HFF-Myc (cell line): ENCODE measurements at places on chromosomes 16 and 17.

DNA sequence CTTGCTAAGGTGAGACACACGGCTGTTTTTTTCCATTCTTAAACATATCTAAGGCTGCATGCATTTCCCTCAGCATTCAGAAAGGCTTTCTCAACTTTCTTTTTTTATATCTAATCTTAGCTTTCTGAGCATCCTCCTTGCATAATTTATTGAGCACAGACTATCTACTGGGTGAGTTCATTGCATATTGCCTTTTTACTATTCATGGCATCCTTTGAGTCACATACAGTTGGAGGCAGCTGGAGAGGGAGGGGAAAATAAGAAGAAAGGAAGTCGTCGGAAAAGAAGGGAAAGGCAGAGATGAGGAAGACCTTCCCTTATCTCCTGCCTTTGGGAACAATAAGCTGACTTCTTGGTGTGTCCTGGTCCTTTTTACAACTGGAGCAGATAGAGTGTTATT is 468.3 kb downstream of the SLC39A11 start:
- no peak for DNase-seq

GRCh38 chr17:77822302-77823030 is 136.0 kb upstream of the TNRC6C start:
- DNase-seq = no peak

- no peak for DNase-seq
Measured at GRCh38 chr17:64216338-64217248, 46.5 kb downstream of the TEX2 start.

- no peak for DNase-seq
Measured at GRCh38 chr16:27341549-27341948, 27.8 kb downstream of the IL4R start.

DNA sequence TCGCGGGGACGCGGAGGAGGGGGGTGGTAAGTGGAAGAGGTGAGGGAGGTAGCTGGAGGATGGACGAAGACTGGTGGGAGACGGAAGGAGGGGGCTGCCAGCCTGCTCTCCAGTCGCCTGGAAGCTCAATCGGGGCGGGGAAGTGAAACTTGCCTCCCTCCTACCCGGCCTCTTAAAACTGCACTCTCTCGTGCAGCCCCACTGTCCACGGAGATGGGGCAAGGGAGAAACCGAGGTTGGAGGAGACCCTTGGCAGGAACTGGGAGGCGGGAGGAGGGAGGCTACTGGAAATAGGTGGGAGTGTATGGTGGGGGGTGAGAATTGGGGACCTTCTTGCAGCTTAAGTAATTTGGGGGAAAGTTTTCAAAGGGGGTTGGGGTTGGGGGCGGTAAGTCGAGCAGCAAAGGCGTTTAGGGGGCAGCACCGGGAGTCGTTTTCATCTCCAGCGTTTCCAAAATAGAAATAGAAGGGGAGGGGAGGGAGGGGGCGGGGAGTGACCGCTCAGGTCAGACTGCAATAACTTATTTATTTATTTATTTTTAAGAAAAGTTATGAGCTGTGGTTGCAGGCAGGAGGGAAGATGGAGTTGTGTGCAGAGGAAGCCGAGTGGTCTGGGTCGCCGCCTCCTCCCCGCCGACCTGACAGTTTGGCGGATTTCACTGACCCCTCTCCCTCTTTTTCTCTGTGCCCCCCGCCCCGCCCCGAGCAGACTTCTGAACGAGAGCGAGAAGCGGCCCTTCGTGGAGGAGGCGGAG is 1.4 kb downstream of the SOX9 start:
- no peak for DNase-seq

DNA sequence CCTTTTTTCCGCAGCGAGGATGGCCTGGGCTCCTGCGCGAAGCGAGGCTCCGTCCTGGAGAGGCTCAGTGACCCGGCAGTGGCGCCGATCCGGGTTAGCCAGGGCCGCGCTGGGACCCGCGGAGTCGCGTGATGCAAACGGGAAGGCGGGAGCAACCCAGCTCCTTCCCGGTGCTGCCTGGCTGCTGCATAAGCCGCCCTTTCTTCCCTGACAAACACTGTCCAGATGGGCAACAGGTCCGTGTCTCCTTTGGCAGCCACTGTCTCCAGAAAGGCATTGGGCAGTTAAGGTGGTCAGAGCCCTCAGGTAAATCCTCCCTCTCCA is 21.8 kb upstream of the ZNHIT3 start:
- DNase-seq = no peak

- no peak for DNase-seq
Measured at GRCh38 chr16:31505483-31505882, 2.7 kb downstream of the RUSF1 start.

- DNase-seq = no peak
Measured at GRCh38 chr16:53904533-53904932, 200.6 kb downstream of the FTO start.

DNA sequence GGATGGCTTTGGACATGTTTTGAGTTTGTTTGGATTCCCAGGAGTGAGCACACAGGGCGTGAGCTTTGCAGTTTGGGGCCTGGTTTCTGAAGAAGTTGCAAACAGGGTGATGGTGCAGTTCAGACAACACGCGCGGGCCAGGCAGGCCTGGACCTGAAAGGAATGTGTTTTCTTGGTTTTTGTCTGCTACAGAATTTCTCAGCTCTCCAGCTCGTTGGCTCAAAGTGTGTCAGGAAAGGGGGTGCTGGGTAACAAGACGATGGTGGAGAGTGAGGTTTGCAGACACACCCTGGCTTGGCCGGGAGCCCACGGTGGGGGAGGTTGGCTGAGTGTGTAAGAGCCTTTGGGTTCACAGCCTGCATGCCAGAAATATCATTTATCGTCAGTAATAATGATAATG is 82.3 kb downstream of the CMIP start:
- DNase-seq = no peak

GRCh38 chr16:85105475-85105874 is 6.8 kb downstream of the CIBAR2 start:
- no peak for DNase-seq

DNA sequence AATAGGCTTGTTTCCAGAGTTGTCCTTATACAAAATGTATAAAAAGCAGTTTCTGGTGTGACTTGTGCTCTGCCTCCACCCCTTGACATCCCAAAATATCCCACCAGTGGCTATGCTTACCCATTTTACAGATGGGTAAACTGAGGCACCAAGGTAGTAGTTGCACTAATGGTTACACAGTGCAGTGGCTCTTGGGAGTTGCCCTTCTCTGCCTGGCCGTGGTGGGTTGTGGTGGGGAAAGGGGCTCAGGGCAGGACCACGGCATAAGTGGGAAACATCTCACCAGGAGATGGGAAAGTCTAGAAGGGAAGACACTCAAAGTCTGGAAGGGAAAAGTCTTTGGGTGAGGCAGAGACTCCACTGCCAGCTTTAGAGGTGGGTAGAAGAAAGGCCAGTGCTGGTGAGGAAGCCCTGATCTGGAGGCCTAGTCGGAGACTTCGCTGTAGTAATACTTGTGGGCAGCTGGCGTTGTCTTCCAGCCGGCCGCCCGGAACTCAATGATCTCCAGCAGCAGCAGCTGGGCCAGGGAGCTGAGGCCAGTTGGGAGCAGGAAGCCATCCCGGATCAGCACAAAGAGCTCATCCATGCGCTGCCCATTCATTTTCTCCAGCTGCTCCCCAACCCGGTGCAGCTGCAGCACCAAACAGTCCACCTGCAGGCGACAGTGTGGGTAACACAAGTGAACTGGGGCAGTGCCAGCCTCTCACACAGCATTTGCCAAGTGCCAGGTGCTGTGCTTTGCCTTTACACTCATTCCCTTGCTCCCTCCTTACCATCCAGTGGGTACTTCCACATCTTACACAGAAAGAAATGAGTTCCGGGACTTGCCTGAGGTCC is 4.5 kb downstream of the MIF4GD start:
- DNase-seq = no peak

DNA sequence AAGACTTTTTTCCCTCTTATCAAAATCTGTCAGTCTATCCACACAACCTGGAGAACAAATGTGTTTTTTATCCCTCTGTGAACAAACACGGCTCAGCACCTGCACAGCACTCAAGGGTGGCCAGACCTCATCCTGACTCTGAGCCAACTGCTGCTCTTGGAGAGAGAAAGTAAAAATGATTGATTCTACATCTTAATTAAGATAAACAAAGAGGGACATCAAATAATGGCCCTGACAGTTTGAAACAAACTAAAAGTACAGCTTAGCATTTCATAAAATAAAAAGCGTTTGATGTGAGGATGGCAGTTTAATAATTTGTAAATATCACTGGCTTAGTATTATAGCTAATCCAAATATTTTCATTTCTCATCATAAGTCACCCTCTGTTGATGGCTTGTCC is 106.2 kb downstream of the SNX11 start:
- no peak for DNase-seq

DNA sequence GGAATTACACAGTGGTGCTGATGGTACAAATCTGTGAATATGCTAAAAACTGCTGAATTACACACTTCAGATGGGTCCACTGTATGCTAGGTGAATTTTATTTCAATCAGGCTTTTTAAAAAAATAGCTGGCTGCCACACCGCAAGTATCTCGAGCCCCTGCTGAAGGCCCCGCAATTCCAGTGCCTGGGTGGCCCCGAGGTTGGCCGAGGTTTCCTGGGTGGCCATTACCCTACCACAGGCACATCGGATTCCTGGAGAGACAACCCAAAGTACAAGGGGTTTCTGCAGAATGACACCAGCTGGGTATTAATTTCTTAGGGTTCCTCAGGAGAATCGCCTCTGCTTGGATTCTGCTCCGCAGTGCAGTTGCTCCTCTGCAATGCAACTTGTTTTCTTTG is 127.8 kb downstream of the C16orf95 start:
- DNase-seq = no peak

DNA sequence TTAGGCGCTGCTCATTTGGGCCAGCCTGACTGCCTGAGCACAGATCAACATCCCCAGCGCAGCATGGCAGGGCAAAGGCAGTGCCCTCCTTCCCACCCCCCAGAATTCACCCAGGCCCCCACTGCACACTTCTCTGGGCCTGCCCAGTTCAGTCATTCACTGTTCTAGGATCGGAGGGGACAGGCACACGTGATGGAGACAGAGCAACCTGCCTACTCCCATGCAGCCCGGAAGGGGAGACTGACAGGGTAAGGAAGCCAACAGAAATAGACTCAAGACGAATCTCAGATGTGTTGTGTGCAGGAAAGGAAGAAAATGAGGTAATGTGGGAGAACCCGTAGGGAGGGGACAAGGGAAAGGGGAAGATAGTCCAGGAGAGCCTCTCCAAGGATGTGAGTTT is 59.2 kb upstream of the LYRM9 start:
- DNase-seq = no peak

GRCh38 chr16:89690392-89690901 is 4.0 kb downstream of the CDK10 start:
- no peak for DNase-seq

GRCh38 chr16:48176635-48177408 is 21.0 kb upstream of the ABCC12 start:
- DNase-seq = no peak

GRCh38 chr16:55505333-55506015 is 3.4 kb upstream of the LPCAT2 start:
- DNase-seq = no peak

DNA sequence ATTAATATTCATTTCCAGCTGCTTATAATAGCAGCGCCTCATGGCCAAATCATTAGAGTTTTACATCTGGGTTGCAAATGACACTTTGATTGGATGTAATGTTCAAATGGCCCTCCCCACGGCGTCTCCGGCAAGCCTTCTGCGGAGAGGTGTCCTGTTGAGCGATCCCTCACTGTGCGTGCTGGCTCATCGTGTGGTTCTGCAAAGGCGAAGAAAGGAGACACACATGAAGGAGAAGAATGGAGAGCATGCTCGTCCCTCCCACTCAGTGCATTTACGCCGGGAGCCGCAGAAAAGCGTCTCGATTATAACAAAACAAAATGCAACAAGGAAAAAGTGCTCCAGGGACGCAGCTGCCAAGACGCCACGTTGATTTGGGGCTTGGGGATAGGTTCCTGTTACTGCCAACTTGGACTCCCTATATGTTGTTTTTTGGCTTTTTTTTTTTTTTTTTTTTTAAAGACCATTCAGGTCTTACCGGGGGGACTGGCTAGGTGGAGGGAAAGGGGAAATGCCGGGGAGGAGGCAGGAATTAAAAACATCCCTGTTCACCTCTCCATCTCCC is 117.6 kb downstream of the C16orf78 start:
- DNase-seq = no peak

GRCh38 chr17:79305768-79306423 is 231.3 kb downstream of the ENGASE start:
- no peak for DNase-seq

GRCh38 chr17:55532670-55533069 is 21.4 kb upstream of the SMIM36 start:
- no peak for DNase-seq

GRCh38 chr16:19515757-19516156 is 6.1 kb downstream of the GDE1 start:
- no peak for DNase-seq

DNA sequence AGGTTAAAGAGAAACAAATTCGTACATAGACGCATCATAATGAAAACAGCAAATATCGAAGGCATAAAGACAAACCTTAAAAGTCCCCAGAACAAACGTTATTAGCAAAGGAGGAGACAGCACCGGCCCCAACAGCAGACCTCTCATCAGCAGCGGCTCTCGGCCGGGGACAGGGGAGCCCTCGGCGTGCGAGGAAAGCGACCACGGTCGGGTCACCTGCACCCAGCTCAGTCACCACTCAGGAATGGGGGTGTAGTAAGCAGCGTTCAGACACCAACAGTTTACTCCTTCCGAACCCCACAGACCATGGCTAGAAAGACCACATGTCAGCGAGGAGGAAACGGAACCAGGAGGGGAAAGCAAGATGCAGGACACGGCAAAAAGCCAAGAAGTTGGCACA is 109.3 kb upstream of the CHMP6 start:
- no peak for DNase-seq

GRCh38 chr17:42386777-42387657 is 1.2 kb downstream of the STAT3 start:
- DNase-seq = no peak

- no peak for DNase-seq
Measured at GRCh38 chr17:57852092-57852954, 2.5 kb upstream of the MRPS23 start.

- no peak for DNase-seq
Measured at GRCh38 chr16:23742766-23743165, 12.1 kb upstream of the CHP2 start.

- no peak for DNase-seq
Measured at GRCh38 chr17:8274816-8275215, 13.7 kb upstream of the RANGRF start.

GRCh38 chr17:3035256-3035967 is 28.0 kb downstream of the OR1D5 start:
- no peak for DNase-seq

GRCh38 chr17:68424861-68425260 is 32.4 kb downstream of the WIPI1 start:
- no peak for DNase-seq

GRCh38 chr17:72882426-72882825 is 210.1 kb downstream of the SLC39A11 start:
- no peak for DNase-seq

- DNase-seq = no peak
Measured at GRCh38 chr16:84484579-84485254, 19.7 kb downstream of the MEAK7 start.

- no peak for DNase-seq
Measured at GRCh38 chr17:2691965-2692780, 19.4 kb downstream of the CLUH start.

DNA sequence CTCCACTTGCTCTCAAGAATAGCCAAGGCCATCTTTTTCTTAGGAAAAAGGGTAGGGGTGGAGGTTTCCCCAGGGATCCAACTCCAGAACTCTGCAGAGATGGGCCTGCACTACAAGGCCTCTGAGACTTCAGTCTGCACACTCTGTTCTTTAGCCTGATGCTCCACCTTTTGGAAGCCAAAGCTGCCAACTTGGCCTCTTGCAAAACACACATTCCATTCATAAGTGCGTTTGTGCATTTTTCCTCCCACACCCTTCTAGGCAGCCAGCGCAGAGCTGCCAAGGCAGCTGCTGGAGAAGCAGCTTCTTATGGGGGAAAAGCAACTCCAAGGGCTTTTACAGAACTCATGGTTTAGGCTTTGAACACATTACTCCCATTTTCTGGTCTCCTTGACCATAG is 45.3 kb downstream of the REXO5 start:
- peak; percentile 46 for DNase-seq
